Thoracic aorta (tissue), 2 donors: ENCODE measurements at places on chromosomes 6 and 20.

- DNase-seq: no peak
- no peaks in the 10 kb centered on the region for H3K27me3 ChIP-seq
- H3K36me3 ChIP-seq: no peaks in the 10 kb centered on the region
- peaks cover 3% of the 10 kb centered on the region for H3K4me1 ChIP-seq
- no peak overlapping the region for H3K4me3 ChIP-seq
These were observed 534.7 kb upstream of the JARID2 start for GRCh38 chr6:14711056-14711703.

- no peak overlapping the region for H3K4me3 ChIP-seq
- H3K36me3 ChIP-seq: no peaks in the 10 kb centered on the region
These were observed 118.3 kb upstream of the EXOC2 start for GRCh38 chr6:811191-811590.

- no peaks in the 10 kb centered on the region for H3K27me3 ChIP-seq
- H3K27ac ChIP-seq: no peak overlapping the region
- H3K4me3 ChIP-seq: no peak overlapping the region
These were observed 370.6 kb upstream of the MAN1A1 start for GRCh38 chr6:119720160-119720559.

DNA sequence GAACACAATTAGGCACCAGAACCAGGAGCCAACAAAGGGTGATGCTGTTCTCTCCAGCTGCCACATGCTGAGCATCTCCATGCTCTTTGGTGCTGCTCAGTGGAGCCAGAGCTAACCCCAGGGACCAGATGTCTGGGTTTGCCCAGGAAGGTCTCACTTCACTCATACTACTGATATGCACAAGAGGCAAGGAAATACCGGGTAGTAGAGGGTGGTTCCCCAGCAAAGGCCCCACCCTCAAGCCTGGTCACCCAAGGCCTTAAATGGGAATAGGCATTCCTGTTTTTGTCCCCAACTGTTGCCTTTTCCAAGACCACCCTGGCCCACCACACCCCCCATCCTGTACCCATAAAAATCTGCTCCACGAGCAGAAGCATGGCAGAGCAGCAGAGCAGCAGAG, 204.5 kb upstream of the TAB2 start:
- no peak overlapping the region for H3K27ac ChIP-seq
- no peaks in the 10 kb centered on the region for H3K27me3 ChIP-seq
- H3K4me1 ChIP-seq: no peaks in the 10 kb centered on the region
- no peak overlapping the region for H3K4me3 ChIP-seq
- no peak for DNase-seq

GRCh38 chr6:30760549-30760948, 16.2 kb upstream of the IER3 start:
- no peak overlapping the region for H3K27ac ChIP-seq
- peaks cover 14% of the 10 kb centered on the region for H3K4me1 ChIP-seq
- no peaks in the 10 kb centered on the region for H3K27me3 ChIP-seq
- H3K36me3 ChIP-seq: no peaks in the 10 kb centered on the region
- DNase-seq: no peak

DNA sequence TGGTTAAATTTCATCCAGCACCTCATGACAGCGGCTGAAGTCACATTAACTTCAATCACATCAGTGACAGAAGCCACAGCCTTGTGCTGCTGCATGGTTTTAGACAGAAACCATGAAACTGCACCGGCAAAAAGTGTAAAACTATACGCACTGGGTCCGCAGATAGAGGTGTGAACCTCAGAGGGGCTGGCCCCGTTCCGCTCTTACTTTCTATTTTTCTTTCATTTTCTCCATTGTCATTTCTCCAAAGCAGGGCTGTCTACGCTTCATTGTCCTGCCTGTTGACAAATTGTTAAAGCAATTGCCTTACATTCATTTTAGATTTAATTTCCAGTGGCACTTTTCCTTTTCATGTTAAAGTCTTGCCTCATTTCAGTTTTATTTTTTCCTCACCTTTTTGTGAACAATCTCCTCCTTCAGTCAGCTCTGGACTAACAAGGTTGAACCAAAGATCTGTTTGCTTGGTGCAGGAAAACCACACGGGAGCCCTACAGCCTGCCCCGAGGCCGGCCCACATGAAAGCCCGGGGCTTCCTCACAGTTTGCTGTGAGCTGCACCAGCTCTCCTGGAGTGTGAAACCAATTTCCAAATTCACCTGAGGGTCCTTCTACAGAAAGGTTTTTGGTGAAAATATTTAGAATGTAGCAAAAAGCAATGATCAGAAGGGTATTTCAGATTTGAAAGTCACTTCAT, 63.7 kb downstream of the PRR18 start:
- no peaks in the 10 kb centered on the region for H3K36me3 ChIP-seq
- no peaks in the 10 kb centered on the region for H3K4me1 ChIP-seq
- H3K27me3 ChIP-seq: no peaks in the 10 kb centered on the region
- no peak overlapping the region for H3K27ac ChIP-seq
